Mesothelial cell of epicardium (in vitro differentiated cells): ENCODE measurements at places on chromosomes 1 and 21. TPM values are rescaled to one million over a fixed set of nuclear protein-coding genes. Genes with fewer than 3 reads are reported as not detected.

The VHLL gene
- total RNA-seq: 0.42 TPM in 1 of 3 replicates, not detected in the others

- no peak for DNase-seq
Observed at GRCh38 chr1:59027177-59027576, 243.3 kb upstream of the JUN start.

The CIART gene
- total RNA-seq: 9.2 to 10.6 TPM (median 9.8 TPM) in 3 replicates

DNA sequence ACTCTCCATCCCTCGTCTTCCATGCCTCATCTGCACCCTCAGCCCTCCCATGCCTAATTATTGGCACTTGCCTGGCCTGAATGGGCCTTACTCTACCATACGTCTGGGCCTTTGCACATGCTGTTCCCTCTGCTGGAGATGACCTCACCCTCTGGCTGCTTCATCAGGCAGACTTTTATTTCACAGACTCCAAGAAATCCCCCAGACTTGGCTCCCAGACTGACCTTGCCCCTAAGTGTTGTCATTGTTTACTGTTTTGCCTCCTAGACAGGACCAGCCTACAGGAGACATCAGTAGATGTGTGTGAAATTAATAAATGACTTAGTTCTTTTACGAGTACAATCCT, 5.2 kb upstream of the AHDC1 start:
- no peak for DNase-seq

The KLHL20 gene
- total RNA-seq: 24.0 to 26.3 TPM (median 25.1 TPM) in 3 replicates

The LCE1E gene
- not detected in 3 replicates for total RNA-seq

GRCh38 chr1:16677552-16678431, 11.0 kb upstream of the RNU1-3 start:
- DNase-seq: no peak

The ARMH1 gene
- total RNA-seq: 14.9 to 19.1 TPM (median 17.9 TPM) in 3 replicates

The SOX13 gene
- total RNA-seq: 58.0 to 61.7 TPM (median 61.7 TPM) in 3 replicates

DNA sequence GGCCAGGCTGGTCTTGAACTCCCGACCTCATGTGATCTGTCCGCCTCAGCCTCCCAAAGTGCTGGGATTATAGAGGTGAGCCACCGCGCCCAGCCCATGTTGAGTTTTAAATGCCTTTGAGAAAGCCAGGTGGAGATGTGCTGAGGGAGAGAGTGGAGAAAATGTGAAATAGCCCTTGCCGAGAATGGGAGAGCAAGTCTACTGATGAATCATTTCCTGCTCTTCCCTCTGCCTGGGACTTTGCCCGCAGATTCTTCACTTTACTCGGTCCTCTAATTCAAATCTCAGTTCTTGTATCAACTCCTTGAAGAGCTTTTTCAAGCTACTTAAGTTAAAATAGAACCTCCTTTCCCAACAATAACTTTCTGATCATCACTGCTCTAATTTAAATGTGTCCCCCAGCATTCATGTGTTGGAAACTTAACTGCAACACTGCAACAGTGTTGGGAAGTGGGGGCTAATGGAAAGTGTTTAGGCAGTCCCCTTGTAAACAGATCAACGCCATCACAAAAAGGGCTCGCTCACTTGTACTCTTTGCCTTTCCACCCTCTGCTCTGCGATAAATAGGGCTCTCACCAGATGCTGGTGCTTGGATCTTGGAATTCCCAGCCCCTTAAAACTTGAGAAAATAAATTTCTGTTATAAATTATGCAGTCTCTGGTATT, 27.8 kb downstream of the OSBPL9 start:
- DNase-seq: no peak

The EFNA3 gene
- total RNA-seq: 14.6 to 17.8 TPM (median 15.4 TPM) in 3 replicates
